ENCODE measurements at places on chromosomes 7 and 10.

- DNase-seq = no peak
These were observed 27.3 kb upstream of the SYCE1 start for GRCh38 chr10:133592716-133593115.

DNA sequence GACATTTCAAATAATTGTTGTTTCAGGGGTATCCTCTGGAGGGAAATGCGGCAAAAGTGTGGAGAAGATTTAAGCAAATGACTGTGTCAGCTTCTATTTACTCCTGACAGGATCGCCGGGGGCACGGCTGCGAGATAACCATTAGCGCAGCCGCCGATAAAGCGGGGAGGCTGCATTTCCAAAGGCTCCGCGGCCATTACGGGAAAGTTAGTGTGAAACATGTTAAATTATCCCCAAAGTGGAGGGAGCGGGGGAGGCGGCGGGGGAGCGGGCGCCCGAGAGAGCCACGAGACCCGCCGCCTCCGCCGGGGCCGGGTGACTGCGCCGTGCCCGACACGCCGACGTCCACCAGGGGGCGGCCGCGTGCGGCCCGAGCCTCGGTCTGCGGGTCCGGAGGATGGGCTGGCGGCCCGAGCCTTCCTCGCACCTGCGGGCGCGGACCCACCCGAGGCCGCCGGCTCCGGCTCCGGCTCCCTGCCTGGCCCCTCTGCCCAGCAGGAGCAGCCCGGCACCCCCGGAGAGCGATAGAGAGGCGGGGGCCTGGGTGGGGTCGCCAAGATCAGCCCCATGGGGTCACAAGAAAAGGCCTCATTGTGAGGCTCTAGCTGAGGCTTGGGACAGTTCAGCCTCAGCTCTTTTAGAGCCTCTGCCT lies 74.4 kb upstream of the PAX2 start:
- DNase-seq = peak; percentile 60

DNA sequence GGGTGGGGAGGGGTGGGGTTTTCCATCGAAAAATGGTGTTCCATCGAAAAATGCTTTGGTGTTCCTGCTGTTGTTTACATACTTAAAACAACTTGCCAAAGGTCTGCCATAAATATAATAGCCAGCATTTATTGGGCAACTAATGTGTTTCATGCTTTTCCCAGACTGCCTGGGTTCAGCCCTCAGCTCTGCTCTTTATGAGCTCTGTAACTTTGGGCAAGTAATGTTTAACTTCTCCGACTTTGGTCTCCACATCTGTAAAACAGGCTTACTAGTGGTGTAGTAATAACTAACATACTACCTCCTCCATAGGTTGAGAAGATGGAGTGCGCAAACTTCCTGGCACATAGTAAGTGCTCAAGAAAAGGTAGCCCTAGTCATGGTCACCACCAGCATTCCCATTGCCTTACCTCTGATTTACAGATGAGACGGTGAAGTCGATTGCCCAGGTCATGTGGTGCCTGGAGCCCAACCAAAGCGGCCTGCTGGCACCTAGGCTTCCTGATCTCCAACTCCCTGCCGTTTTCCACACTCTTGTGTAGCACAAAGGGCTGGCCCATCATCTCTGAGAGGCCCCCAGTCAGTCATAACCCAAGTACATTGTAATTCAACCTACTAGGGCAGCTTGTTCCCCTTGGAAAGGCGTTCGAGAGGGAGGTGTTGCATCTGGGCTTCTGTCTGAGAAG lies 8.9 kb downstream of the ZMIZ1 start:
- DNase-seq = no peak

- DNase-seq = no peak
These were observed 1.3 kb upstream of the NAPEPLD start for GRCh38 chr7:103150192-103150591.

- no peak for DNase-seq
These were observed 75.1 kb downstream of the EXOC6 start for GRCh38 chr10:92923416-92923815.

GRCh38 chr7:37031571-37032257 lies 307.4 kb upstream of the AOAH start:
- peak; percentile 36 for DNase-seq

- no peak for DNase-seq
These were observed 21.6 kb upstream of the PPA1 start for GRCh38 chr10:70254778-70255328.

GRCh38 chr7:130669085-130669700 lies 645 bp upstream of the COPG2 start:
- DNase-seq = no peak

DNA sequence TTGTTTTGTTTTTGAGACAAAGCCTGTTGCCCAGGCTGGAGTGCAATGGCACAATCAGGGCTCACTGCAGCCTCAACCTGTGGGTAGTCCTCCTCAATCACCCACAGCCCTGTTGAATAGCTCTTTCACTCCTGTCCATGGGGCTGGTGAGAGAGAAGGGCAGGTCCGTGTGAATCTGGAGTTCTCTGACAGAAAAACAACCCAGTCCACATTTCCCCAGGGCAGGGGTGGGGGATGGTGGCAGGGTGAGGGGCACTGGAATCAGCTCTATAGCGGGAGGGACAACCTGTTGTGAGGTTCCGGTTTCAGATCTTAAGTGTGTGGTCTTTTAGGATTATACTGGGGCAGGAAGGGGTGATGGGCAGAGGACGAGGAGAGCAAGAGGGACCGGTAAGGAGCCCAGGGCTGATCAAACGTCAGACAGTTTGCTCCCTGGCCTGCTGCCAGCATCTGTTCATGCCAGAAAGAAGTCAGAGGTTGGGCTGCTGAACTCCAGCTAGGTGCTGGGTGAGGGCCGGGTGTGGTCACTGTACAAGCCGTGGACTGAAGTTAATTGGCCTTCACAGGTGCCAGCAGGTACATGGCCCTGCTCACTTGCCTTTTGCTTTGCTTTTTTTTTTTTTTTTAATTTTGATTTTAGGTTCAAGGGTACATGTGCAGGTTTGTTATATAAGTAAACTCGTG lies 33.2 kb upstream of the MKRN1 start:
- peak; percentile 44 for DNase-seq

- no peak for DNase-seq
These were observed 67.1 kb upstream of the PRR15 start for GRCh38 chr7:29496355-29497020.

DNA sequence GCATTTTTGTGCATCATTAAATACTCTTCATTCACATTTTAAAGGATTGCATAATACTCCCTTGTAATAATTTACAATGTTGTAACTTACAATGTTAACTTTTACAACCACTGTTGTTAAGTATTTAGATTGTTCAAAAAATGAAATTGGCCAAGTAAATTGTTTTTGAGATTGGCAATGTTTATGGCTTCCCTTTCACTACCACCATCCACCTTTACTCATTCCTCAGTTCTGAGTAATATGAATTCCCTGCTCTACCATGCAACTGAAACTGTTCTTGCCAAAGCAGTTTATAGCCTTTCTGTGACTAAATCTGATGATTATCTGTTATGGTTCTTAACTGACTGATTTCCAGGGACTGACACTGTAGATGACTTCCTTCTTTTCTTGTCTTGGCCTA lies 80.5 kb upstream of the TMEM106B start:
- DNase-seq = no peak

- DNase-seq = no peak
These were observed 48.1 kb upstream of the WNT16 start for GRCh38 chr7:121280656-121281055.

- DNase-seq = no peak
These were observed 3.8 kb downstream of the PRAP1 start for GRCh38 chr10:133350950-133351329.

DNA sequence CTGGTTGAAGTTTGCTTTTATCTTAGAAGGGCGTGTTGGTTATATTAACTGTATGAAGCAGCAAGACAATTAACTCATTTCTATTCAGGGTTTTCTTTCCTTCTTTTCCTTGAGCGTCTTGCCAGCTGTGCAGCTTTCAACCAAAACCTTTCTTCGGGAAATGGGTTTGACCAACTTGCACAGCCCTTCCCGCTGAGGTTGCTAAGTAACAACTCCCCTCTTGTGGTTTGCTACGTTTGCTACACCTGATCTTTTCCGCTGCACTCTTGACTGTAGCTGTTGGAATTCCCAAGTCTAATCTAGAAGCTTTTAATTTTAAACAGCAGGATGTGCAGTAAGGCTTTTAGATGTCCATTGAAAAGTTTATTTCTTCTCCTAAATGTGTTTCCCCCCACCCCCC lies 116.9 kb downstream of the CDCA7L start:
- DNase-seq = no peak

DNA sequence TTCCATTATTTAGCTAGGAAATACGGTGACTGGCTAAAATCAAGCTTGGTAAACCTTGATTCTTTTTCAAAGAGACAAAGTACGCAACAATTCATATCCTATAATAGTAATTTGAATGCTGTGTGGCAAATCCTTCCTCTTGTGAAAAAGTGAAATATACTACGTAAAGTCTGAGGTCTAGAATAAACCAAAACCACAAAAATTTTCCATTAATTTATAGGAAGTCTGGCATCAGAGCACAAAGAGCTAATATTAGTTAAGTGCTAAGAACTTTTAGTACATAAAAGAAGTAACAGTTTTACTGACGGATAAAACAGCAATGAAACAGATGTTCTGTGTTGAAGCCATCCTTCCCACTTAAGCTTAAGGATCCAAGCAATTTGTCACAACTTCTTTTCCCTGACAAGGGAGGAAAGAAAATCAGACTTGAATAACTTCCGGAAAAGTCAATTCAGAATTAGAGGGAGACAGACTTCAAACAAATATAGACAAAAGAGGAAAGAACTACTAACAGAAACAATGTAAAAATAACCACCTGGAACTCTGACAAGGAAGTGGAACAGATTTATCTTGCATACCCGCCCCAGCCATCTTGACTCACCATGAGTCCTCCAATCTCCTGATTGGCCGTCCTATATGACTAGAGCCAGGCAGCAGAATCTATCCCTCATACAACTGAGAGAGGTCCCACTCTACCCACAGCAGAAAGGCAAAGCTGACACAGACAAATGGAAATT lies 34.6 kb downstream of the RHEB start:
- DNase-seq = no peak

All from testis (tissue), 5 donors.